ENCODE measurements at places on chromosomes 4 and X.
A peak's percentile ranks its signal among the peaks of the same experiment; 100 is the strongest.

GRCh38 chr4:188201851-188202250, 62.6 kb downstream of the TRIML1 start:
- no peak for DNase-seq

DNA sequence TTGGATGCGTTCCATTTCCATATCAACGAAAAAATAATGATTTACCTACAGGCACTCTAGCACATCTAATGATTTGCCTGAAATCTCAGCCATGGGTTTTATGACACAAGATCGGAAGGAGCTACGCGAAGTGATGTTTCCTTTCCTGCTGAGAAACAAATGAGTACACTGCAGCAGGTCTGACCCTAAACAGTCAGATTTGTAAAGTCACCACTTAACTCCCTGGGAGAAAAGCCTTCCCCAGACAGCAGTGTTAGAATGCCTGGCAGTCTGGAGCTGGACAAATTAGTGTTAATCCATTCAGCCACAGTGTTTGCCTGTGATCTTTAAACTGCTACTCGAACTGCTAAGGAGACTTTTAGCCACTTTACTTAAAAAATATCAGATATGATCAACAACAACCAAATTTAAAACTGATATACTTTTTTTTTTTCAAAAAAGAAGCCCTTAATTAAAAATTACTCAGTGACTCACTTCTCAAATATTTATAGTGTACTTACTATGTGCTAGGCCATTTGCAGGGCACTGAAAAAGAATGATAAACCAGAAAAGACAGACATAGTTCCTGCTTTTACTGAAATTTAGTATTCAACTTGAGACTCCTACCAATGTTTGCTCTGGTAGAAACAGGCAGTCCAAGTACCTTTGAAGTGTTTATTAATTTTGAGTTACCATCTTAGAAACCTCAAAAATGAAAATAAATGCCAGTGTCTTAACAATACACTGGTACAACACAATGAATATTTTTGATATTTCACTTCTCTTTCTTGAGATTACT, 104.5 kb downstream of the SHISA3 start:
- no peak for DNase-seq

DNA sequence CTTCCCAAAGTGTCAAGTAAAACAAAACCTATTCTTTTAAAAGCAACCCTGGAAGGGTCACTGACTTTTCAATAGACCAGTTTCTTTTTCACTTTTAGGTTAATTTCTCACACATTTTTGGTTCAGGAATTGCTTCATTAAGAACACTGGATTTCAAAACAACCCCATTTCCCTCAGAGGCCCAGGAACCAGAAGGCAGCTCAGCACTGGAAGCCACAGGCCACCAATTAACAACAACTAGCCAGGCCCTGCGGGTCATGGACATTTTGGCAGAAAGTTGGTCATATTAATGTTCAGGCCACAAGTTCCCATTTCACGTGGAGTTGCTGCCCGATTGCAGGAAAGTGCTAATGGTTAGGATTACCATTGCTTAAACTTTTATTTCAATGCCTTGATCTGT, 39.8 kb downstream of the HAND2 start:
- no peak for DNase-seq

- peak; percentile 22 for DNase-seq
Observed at GRCh38 chr4:47705326-47705981, 132.4 kb downstream of the CORIN start.

DNA sequence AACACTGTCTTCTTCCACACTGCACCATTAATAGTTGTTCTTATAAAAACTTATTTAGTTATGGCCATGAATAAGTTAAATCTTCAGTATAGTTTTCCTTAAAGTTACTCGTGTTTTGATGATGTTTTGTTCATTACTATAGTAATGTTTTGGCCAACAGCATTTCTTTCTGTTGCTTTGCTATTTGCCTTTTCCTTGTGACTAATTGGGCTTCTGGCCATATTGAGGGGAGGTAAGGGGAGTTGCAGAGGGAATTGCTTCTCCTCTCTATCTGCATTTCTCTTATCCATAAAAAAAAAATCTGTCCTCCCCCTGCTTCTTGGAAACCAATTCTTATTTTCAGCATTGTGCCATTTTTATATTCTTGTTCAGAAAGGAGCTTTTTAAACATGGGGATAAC, 42.7 kb upstream of the ZCCHC12 start:
- no peak for DNase-seq

DNA sequence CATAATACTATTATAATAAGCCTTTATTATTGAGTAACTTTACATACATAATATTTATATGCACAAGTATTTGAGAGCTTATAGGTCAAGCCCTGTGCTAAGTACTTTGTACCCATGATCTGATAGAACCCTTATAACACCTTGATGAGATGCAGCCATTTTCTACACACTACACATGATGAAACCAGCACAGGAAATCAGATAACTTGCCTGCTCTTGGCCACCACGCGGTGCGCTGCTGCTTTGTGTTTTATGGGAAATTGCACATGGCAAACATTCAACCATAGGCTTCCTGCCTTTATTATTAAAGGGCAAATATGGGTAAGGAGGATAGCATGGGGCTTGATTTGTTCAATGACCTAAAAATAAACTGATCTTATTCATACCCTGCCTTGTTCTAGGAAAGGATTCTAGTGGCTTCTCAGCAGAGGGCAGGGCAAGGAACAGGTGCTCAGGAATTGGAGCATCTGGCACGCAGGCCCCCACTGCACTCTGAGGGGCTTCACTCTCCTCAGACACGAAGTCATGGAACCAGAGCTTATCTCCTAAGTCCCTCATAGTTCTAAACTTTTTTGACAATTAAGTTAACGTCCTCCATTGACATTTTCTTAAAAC, 31.6 kb upstream of the NAP1L5 start:
- DNase-seq, result no peak

GRCh38 chr4:2468456-2469191, at the start of gene RNF4:
Gene RNF4, plus strand, starts transcription at chr4:2469106. Its CDS starts 21,388 bp downstream, at chr4:2490494.
- DNase-seq, result peak; percentile 96

All from renal pelvis (tissue), 12 donors.